Activated naive CD4-positive, alpha-beta T cell (primary cell): ENCODE measurements at places on chromosomes 2 and 18.

GRCh38 chr2:175880-176820 lies 87.7 kb downstream of the SH3YL1 start:
- no peak for DNase-seq

DNA sequence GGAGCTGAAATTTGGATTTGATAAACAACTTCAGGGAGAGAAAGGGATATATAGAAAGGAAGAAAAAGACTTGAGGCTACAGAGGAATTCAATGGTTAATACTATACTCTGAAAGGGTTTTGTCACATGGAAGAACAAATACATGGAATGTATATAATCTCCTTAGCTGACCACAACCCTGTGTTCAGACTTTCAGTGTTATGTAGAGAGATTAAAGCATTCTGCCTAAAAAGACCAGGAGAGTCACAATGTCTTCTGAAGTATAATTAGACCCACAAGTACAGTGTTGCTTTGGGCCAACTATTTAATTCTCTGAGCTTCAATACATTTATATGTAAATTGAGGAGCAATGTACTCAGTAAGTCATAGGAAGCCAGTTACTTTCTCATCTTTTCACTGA lies 123.8 kb upstream of the FSHR start:
- DNase-seq, result no peak

DNA sequence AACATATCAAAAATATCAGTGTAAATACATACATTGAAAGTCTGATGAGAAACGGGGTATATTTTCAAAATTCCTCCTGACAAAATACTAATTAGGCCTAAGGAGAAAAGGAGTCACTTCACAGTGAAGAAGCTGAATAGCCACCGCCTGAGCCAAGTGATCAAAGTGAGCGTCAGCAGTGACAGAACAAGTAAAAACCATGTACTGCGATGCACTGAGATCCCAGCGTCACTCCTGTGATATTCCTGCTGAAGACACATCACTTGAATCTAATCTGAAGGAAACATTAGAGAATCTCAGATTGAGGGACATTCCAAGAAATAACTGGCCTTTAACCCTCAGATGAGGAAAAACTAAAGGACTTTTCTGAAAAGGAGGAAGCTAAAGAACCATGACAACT lies 285.3 kb downstream of the EN1 start:
- no peak for DNase-seq

- no peak for DNase-seq
Measured at GRCh38 chr2:177076636-177077179, 135.9 kb upstream of the HNRNPA3 start.

DNA sequence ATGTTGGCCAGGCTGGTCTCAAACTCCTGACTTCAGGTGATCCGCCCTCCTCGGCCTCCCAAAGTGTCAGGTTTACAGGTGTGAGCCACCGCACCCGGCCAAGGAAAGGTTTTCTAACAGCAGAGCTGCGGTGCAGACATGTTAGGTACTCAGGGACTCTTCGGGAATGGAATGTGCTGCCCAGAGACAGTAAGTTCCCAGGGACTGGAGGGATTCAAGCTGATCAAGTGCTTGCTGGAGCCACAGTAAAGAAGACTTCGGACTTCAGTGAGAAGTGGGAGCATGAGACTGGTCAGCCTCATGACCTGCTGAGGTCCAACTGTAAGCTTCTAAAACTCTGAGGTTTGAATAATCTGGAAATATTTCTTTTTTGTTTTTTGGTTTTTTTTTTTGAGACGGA lies 7.8 kb upstream of the DES start:
- DNase-seq, result no peak

DNA sequence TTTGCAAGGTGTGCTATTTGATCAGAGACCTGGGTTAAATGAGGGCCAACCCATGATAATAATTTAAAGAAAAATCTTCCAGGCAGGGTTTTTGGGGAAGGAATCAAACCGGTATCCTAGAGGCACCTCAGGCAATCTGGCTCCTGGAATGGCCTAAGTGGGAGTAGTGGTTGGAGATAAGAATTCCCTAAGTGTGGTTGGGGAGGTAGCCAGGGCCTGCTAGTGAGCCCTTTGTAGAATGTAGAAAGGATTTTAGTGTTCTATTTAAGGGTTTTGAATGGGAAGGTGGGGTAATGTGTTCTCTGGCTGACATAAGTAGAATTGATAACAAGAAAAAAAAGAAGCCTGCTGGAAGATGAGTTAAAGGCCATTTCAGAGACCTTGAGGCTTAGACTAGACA lies 422.2 kb downstream of the XIRP2 start:
- DNase-seq, result no peak

DNA sequence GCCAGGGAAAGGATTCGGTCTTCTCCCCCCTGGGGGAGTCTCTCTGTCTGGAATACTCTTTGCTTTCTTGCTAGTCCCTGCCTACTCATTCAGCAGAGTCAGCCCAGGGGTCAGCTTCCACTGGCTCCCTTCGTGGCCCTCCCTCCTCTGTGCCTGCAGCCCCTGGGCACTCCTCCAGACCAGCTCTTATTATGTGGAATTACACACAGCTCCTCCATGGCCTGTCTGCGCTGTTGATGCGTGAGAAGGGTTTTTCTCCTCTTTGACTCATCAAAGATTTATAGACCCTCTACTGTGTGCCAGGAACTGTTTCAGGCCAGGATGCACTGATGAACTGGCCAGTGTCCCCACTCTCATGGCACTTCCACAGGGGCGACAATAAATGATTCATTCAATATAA lies 44.4 kb downstream of the ST8SIA5 start:
- DNase-seq, result no peak

- no peak for DNase-seq
Measured at GRCh38 chr2:102116630-102117471, 25.7 kb upstream of the IL1R1 start.

- DNase-seq, result no peak
Measured at GRCh38 chr2:107542314-107542740, 284.4 kb upstream of the RGPD4 start.

DNA sequence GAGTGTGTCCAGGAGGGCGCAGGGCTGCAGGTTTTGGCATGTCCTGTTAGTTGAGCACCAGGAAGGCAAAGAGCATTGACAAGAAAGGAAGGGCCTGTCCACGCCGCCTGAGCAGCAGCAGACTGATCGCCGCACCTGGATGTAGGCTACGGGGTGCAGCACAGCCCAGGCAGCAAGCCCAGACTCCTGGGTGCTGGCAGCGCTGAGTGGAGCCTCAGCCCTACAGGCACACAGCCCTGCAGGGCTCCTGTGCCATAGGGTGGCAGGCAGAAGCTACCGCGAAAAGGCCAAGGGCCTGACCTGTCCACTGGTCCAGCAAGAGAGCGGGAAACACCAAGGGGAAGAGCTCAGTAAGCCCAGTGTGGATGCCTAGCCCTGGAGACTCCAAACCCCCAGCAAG lies 198.0 kb downstream of the HDAC4 start:
- DNase-seq, result no peak

DNA sequence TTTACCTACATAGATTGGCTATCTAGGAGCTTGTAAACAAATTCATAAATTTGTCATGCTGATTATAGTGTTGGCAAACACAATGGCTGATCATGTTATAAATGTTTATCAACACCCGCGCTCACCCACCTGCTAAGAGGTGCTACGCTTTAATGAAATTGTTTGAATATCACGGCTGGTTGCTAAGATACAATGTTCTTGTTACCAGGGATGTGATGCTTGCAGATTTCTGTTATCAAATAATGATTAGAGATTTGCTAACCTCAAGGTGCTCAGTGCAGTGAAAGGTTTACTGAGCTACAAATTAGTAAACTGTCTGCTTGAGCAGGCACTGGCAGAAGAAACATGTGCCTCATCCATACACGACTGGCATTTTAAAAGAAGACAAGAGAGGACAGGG lies 160.0 kb upstream of the ZEB2 start:
- no peak for DNase-seq

- no peak for DNase-seq
Measured at GRCh38 chr2:128812183-128812940, 493.7 kb upstream of the HS6ST1 start.

GRCh38 chr2:12543076-12543977 lies 173.4 kb upstream of the TRIB2 start:
- DNase-seq, result no peak
